ENCODE measurements at places on chromosomes 2 and 18.

DNA sequence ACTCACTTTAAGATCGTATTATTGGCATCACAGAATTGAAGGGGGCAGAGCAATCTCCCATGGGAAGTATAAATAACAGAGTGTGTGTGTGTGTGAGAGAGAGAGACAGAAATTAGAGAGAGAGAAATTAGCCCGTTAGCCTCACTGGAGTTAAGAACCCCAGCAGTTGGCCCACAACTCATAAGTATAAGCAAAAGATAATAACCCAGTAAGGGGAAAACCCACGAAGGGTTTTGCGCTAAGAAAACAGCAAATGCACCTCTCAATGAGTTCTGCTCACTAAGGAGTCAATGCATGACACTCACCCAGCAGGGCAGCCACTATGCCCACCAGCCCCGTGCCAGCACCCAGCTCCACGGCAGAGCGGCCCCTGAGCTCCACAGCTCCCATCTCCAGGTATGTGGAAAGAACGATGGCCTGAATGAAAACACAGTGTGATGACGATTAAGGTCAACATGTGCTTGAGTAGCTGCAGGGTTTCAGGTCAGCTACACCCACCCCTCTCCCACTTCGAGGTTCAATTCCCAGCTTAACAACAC lies 3.6 kb downstream of the METTL21A start:
- DNase-seq: no peak

- DNase-seq: no peak
These were observed 243.5 kb downstream of the ASXL3 start for GRCh38 chr18:33821503-33821902.

GRCh38 chr18:26703170-26703930 lies 155.0 kb upstream of the KCTD1 start:
- DNase-seq: no peak

GRCh38 chr2:16240402-16240801 lies 300.1 kb downstream of the MYCN start:
- no peak for DNase-seq

GRCh38 chr2:70356941-70357683 lies 55.2 kb upstream of the FAM136A start:
- no peak for DNase-seq

DNA sequence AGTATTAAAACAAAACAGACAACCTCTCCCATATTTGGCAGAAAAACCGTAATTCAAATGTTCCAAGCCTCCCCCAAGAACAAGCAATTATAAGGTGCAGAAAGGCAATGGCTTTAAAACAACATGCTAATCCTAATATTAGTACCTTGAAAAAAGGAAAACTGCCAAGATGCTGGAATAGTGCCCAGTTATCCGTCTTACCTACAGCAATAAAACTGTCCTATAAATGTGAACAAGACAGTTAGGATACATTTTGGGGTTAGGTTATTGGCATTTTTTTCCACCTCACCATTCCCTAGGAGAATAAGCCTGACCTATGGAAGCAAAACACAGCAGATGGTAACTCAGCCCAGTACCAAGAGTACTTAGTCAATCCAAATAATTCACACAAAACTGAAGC lies 83.2 kb downstream of the TCF4 start:
- DNase-seq: no peak

Measured in EL (cell line).